ENCODE measurements at places on chromosomes 12 and 14.

GRCh38 chr12:93243689-93244513 is 133.8 kb upstream of the NUDT4 start:
- peak; percentile 86 for DNase-seq

- no peak for DNase-seq
These were observed 168.3 kb downstream of the DAD1 start for GRCh38 chr14:22420598-22421186.

GRCh38 chr12:112443916-112444315 is 25.2 kb downstream of the PTPN11 start:
- no peak for DNase-seq

- DNase-seq = no peak
These were observed 77.2 kb downstream of the RPL10L start for GRCh38 chr14:46574221-46574977.

DNA sequence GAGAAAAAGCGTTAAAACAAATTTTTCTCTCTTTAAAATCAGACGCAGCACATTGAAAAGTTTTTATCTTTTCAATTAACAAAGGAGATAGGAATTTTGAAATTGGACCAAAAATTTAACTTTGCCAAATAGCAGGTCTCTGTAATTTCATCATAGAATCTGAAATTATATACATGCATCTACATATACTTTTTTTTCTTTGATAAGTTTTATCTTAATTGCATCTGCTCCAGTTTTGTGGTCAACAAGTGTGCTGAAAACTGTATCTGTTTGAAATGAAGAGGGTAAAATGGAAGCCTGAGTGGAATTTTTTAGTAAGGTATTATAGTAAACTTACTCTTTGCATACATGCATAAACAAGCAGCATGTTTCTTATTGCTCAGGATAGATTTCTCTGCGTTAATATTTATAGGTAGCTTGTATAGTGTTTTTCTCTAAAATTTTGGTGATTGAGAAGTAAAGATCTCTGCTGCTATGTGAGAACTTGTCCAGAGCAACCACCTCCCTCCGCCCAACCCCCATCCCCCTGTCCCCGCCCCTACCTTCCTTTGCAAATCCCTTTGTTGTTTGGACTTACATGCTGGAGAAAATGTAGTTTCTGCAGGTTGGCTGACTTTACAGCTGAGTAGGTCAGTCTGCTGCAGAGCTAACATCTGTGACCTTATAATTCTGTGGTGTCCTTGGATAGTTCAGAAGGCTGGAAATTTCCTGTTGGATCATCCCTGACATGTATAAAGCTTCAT is 64.6 kb downstream of the VRK1 start:
- DNase-seq = no peak

DNA sequence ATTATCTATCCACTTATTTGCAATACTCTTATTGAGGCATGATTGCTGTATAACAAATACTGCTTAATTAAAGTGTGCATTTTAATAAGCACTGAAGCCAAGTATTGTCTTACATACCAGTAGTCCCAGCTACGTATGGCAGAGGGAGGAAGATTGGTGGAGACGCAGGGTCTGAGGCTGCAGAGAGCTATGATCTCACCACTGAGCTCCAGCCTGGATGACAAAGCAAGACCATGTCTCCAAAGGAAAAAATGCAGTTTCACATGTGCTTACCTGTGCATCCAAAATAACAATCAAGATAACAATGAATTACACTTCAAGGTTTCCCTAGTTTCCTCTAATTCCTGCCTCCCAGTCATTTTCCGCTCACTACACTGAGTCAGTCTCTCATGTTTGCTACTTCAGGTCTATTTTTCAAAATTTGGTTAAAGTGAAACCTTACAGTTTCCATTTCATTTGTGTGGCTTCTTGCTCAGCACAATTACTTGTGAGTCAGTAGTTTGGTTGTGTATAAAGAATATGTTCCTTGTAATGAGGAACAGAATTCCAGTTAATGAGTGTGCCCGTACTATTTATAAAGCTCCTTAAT is 1250.1 kb downstream of the TMEM121 start:
- DNase-seq = no peak

- peak; percentile 40 for DNase-seq
These were observed 10.8 kb downstream of the PITPNM2 start for GRCh38 chr12:123139926-123140675.

DNA sequence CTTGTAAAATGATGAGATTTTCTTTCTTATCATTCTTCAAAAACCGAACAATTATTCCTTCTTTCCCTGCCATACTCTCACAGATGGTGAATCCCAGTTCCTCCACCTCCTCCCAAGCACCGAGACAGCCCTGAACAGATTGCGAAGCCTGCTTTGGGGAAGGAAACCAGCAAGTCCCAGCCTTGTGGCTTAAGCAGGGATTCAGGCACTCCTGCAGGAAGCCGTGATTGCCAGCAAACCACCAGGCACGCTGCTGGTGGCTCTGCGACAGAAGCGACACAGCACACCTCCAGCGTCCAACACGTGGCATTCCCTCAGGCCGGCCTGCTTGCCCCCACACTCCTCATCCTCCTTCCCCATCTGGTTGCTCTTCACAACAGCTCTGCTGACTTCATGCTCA is 237.7 kb downstream of the GXYLT1 start:
- no peak for DNase-seq

- DNase-seq = no peak
These were observed 225.2 kb upstream of the RTL1 start for GRCh38 chr14:101128478-101129321.

GRCh38 chr14:95770777-95771176 is 56.9 kb upstream of the TCL1A start:
- DNase-seq = no peak

DNA sequence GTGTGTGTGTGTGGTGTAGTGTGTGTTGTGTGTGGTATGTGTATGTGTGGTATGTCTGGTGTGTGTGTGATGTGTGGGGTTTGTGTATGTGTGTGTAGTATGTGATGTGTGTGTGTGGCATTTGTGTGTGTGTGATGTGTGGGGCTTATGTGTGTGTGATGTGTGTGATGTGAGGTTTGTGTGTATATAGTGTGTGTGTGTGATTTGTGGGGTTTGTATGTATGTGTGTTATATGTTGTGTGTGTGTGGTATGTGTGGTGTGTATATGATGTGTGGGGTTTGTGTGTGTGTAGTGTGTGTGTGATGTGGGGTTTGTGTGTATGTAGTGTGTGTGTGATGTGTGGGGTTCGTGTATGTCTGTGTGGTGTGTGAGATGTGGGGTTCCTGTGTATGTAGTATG is 9.4 kb downstream of the GALNT16 start:
- no peak for DNase-seq

DNA sequence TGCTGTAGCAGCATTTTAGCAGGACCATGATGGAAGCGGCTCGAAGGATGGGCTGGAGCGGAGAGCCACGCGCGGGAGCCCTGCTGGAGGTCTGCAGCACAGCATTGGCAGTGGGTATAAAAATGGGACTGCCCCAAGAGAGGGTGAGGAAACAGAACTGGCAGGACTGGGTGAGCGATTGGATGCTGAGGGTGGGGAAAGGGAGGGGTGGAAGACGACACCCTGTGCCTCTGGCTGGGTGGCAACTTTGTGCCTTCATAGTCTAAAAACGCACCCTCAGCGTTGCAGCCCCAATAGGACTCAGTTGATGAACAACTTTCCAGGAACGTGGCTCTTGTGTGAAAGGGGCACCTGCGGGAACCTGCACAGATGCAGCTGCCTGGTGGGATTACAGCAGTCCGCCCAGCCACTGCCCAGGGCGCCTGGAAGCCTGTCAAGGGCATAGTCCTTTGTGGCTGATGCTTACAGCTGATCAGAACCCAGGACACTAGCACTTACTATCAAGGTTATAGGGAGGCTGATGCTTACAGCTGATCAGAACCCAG is 73.0 kb downstream of the NINJ2 start:
- DNase-seq = no peak

- peak; percentile 4 for DNase-seq
These were observed 208.5 kb upstream of the NEDD1 start for GRCh38 chr12:96698521-96698920.

GRCh38 chr12:98185606-98186005 is 329.8 kb upstream of the TMPO start:
- peak; percentile 6 for DNase-seq

DNA sequence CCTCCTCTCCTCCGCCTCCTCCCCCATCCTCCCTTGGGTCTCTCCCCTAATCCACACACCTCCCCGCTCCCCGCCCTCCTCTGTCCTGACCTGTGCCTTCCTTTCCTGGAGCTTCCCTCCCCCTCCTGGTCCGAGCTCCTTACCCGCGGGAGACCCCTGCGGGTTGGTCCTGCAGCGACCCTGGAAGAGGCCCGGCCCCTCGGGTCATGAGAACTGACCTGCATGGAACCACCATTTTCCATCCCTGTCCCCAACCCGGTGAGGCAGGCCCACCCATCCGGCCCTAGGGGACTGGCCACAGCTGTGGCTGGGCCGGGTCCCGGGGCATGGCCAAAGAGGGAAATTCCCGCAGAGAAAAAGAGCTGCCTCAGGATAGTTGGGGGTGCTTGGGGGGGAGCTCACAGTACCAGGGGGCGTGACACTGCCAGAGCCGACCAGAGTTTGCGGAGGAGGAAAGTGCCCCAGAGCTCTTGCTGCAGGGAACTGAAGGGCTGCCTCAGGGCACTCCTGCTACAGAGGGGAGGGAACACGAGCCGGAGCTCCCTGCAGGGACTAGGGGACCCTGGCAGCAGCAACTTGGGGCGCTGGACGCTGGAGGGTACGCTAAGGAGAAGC is 613 bp downstream of the ARHGEF40 start:
- DNase-seq = peak; percentile 40

GRCh38 chr12:51994959-51995358 is 11.8 kb upstream of the TAMALIN start:
- peak; percentile 85 for DNase-seq

DNA sequence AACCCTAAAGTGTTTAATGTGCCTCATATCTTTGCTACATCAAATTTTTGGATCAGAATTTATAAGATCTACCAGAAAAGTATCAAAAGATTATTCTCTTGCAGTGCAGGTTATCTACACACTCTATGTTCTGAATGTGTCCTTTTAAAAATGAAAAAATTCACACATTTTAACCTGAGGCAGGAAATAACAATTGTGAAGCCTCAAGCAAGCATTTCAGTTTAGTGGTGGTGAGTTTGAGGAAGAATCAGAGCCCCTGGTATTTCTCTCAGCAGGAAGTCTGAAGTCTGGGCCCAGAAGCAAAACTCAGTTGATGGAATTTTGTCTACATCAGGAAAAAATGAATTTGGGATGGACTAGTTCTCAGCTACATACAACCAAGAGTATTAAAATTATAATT is 137.0 kb upstream of the PZP start:
- DNase-seq = no peak

DNA sequence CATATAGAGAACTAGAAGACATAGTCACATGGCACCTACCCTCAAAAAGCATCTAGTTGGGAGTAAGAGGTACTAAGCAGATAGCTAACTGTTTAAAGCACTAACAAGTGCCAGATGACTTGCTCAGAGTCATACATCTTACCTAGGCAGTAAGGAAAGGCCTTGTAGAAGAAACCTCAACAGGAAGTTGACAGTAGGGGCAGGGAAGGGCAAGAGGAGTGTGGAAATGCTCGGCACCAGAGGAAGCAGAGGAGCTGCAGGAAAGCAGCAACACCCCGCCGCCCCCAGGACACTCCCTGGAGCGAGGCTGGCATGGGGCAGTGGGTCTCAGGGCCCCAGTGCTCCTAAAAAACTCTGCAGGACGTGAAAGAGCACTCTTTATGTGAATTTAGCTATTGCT is 92.9 kb downstream of the PPP2R5C start:
- no peak for DNase-seq

GRCh38 chr14:84760489-84761126 is 769.3 kb upstream of the FLRT2 start:
- peak; percentile 32 for DNase-seq

GRCh38 chr12:126112141-126112540 is 1046.9 kb downstream of the AACS start:
- no peak for DNase-seq

DNA sequence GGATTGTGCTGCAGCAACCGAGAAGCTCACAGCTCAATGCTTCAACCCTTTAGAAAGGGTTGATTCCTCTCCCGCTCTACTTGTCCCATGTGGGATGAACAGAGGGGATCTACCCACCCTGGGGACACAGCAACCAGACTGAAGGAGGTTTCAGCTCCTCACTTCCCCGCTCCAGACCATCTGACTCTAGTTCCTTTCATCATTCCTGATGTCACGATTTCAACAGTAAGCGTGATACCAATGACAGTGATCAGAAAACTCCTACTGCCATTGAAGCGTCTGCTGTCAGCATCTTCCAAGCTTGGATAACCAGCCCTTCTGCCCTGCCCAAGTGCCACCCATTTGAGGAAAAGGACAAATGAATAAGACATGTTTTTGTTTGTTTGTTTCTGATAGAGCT is 14.3 kb downstream of the SERPINA1 start:
- DNase-seq = no peak

- DNase-seq = no peak
These were observed 111.3 kb upstream of the GARIN2 start for GRCh38 chr14:67077921-67078320.

GRCh38 chr12:67067453-67068203 is 201.5 kb upstream of the CAND1 start:
- no peak for DNase-seq

DNA sequence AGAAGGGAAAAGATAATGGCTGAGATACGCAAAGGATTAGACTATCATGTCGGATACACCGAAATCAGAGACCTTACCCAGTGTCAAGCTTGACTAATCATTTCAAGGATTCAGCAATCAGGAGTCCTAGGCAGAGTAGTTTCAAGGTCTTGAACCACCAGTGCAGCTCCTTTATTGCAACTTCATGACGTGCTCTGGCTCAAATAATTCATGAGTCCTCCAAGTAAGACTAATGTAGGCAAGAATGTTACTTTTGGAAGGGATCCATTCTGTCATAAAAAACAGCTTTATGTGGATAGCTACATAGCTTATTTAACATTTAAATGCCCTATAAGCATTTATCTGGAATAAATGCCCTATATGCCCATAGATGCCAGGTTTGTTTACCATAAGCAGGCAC is 123.2 kb downstream of the LMO3 start:
- DNase-seq = peak; percentile 33

DNA sequence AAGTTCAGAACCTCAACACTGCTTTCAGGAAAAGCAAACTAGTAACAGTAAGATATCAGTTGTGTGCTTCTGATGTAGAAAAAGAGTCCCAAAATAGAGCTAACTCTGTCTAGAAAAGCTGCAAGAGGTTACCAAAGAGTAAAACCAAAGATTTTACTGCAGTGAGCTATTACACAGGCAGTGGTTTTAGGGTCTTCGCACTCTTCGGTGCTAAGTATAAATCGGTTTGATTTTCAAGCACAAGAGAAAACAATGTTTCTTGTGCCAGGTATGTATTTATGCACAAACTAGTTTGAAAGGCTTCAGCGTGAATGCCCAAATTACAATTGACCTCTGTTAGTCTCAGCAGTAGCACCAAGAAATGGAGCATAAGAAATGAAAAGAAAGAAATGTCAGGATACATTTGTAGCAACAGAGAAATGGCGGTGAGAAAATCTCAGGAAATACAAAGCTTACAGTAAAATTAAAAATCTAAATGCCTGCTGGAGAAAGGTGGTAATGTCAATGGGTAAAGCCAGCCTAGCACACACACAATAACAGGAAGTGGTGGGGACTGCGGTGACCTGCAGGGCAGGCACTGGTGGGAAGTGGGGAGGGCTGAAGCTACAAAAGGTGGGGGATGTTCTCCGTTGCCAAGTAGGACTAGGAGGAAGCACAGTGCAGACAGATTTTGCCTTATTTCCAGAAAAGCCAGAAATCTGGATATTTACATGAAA is 18.0 kb upstream of the DYRK2 start:
- DNase-seq = no peak

GRCh38 chr14:58865514-58866281 is 227.9 kb downstream of the DACT1 start:
- peak; percentile 62 for DNase-seq

GRCh38 chr12:122085591-122085990 is 7.0 kb downstream of the MLXIP start:
- no peak for DNase-seq

Data from AG10803 (cell line).